ENCODE measurements at places on chromosomes 6 and 20. TPM values are rescaled to one million over a fixed set of nuclear protein-coding genes. Genes with fewer than 3 reads are reported as not detected.

KIF13A gene
- 41.6 TPM for total RNA-seq

TNF gene
- not detected for total RNA-seq

LY6G6C gene
- total RNA-seq = not detected

ITPR3 gene
- total RNA-seq = 1.7 TPM

GRM1 gene
- total RNA-seq = 29.6 TPM

ZNF311 gene
- not detected for total RNA-seq

ABHD16B gene
- total RNA-seq = not detected

SLC13A3 gene
- total RNA-seq = 22.5 TPM

TXLNB gene
- 1.7 TPM for total RNA-seq

ALDH8A1 gene
- total RNA-seq = 13.5 TPM
